ENCODE measurements at places on chromosomes 4 and X.
A peak's percentile ranks its signal among the peaks of the same experiment; 100 is the strongest.

DNA sequence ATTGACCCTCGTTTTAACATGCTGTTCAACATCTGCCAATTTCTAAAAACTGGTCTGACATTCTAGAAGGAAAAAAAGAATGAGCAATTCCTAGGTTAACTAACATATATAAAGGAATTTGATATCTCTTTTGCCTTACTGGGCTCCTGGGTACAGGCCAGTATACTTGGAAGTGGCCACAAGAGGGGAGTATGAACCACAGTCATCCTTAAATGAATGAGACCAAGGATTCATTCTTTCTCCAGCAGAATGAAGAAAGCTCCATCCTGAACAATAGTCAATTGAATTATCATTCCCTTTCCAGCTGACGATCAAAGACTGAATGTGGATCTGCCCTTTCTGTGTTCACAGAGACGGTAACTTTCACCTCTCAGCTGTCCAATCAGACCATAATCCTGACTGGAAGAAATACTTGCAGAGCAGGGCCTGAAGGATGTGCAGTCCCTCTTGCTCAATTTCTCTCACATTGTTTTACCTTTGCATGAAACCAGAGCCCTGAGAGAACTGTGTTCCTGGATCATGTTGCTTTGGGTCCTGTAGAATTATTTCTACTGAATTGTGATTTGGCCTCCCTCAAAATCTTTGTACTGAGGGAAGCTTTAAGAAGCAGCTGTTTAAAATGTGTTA, 14.8 kb upstream of the SPARCL1 start:
- DNase-seq = peak; percentile 5

DNA sequence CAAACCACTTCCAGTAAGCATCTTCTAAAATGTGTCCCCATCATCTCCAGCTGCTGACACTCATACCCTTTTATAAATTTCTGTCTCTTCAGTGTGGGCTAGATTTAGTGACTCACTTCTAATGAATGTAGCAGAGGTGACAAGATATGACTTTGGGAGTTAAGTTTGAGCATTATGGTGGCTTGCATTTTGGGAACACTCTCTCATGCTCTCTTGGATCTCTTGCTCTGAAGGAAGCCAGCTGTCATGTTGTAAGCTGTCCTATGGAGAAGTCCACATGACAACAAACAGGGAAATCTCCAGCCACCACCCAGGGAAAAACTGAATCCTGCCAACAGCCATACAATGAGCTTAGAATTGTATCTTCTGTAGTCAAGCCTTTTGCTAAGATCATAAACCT, 691.3 kb upstream of the PCDH7 start:
- no peak for DNase-seq

DNA sequence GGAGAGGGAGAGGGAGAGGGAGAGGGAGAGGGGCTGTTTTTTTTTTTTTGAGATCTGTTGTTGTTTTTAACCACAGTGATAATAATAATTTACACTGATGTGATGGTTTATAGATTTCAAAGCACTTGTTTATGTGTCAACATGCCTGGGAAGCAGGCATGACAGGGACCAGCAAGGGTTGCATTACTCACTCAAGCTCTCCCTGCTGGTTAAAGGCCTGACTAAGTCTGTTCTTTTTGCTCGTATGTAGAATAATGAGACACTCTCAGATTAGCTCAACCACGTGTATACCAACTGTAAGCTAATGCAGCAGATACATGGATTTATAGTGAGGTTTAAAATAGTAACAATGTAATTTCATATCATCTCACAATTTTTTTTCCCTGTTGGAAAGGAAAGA, 134.6 kb upstream of the BOD1L1 start:
- no peak for DNase-seq

DNA sequence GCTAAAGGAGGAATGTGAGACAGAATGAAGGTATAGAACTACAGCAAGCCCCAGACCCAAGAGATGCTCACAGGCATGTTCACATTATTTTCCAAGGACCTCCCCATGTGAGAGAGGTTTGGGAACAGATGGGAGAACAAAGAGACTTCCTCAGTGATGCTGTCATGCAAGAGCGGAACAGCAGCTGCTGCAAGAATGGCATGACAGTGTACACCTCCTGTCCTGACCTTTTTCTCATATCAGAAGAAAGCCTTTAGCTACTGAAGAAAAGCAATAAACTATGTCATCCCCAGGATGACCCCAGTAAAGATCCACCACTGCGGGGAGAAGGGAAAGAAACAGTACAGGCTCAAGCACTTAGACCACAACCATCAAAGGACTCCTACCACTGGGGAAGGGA, 7.2 kb downstream of the PRDM5 start:
- no peak for DNase-seq

DNA sequence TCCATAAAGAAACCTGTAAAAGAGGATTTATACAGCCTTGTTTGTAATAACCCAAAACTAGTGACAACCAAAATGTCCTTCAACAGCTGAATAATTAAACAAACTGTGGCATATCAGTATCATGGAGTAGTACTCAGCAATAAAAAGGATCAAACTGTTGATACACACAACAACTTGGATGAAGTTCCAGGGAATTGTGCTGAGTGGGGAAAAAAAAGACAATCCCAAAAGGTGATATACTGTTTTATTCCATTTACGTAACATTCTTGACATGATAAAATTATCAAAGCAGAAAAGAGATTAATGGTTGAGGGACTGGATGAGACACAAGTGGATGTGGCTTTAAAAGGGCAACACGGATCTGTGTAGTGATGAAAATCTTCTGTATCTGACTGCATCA, 7.8 kb downstream of the CLIC2 start:
- DNase-seq = no peak

GRCh38 chr4:1253831-1254230, 4.9 kb upstream of the CTBP1 start:
- DNase-seq = no peak

GRCh38 chrX:150119323-150119722, 181.0 kb upstream of the EOLA2 start:
- no peak for DNase-seq

DNA sequence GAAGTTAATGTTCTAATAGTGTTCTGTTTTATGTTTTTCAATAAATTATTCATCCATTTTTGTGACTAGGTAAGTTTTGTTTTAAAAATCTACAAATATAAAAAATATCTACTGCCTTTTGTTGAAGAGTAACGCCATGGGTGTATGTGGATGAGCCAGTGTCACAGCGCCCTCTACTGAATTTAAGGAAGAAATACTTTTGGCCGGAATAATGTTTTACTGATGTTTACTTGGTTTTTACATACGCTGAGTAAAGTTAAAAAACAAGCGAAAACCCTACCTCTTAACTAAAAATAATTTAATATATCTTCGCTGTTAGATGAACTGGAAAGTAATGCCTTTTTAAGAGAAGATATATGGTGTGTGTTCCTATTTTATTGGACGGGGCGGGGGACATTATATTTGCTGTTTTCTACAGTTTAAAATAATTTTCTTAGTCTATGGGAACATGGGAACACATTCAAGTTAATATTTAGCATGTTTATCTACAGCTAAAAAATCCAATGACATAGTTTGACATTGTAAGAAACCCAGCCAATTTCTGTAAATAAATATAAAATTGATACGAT, 86.1 kb downstream of the CPE start:
- DNase-seq = no peak

GRCh38 chr4:41881981-41882624, 53.1 kb upstream of the TMEM33 start:
- DNase-seq = no peak

DNA sequence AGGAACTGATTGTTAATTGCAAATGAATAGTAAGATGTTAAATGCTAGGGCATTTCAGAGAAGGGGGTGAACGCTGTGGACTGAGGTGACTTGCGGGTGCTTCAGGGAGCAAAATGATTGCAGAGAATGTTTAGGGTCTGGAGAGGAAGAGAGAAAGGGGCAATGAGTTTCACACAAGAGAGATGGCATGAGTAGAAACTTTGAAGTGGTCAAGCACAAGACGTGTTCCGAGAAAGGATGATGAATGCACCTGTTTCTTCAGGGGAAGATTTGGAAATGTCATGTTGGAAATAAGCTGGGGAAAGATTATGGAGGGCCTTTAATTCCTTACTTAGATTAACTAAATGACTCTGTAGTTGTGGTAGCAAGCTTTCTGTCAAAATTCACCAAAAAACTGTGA, 43.4 kb downstream of the DTHD1 start:
- DNase-seq = no peak

All from H54 (cell line).